ENCODE measurements at places on chromosomes 7 and 10.

DNA sequence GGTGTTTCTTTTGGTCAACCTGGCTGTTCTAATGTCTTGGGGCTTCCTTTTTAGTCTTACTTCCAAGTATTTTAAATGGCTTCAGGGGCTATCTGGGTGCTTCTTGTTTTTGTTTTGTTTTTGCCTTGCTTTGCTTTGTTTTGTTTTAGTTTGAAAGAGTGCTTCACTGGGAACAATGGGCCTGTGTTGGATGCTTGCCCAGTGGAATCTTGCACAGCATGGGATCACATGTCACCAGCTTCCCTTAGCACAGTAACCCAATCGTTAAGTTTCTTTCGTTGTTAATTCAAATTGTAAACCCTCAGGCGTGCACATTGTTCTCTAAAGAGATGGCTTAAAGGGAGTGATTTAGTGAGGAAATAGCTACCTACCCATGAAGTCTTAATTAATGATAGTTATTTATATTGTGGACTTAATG is 8.9 kb downstream of the COL17A1 start:
- DNase-seq: no peak

DNA sequence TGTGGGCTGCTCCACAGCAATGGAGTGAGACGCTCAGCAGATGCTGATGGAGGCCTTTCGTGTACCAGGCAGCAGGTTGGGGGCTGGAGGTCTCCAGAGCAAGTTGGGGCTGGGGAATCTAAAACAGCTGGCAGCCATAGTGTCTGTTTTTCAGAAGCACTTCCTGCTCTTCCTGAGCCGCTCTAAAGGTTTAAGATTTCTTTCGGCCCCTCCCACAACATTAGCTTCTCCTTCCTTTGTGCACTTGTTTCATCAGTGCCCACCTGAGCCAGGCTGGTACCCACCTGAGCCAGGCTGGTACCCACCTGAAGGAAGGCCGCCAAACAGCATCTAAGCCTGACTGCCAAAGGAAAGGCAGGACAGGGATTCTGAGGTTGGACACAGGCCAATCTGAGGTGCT is 18.4 kb upstream of the WAPL start:
- no peak for DNase-seq

DNA sequence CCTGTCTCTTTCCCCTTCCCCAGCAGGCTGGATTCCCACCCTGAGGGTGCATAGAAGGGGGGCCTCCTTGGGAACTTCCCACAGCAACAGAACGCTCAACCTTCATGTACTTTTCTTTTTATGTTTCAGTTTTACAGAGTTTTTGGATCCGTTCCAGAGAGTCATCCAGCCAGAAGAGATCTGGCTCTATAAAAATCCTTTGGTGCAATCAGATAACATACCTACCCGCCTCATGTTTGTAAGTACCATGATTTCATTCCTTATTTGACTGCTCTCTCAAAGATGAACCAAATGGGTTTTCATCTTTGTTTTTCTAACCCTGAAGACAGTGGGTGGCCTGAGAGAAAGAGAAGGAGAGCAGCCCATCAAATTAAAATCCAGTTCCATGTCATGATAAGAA is 46.7 kb downstream of the PLPP4 start:
- DNase-seq: no peak

- DNase-seq: no peak
Measured at GRCh38 chr7:76300166-76300731, 2.2 kb upstream of the HSPB1 start.

- no peak for DNase-seq
Measured at GRCh38 chr7:15046861-15047260, 144.3 kb upstream of the DGKB start.

DNA sequence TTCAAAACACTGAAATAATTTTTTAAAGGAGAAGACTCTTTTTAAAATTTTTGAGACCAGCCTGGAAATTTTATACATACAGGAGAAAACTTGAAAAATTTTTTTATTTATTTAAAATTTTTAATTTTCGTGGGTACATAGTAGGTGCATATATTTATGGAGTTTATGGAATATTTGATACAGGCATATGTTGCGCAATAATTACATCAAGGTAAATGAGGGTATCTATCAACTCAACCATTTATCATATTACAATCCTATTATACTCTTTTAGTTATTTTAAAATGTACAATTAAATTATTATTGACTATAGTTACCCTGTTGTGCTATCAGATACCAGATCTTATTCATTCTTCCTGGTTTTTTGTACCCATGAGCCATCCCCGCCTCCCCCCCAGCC is 75.1 kb downstream of the AHCYL2 start:
- DNase-seq: no peak

DNA sequence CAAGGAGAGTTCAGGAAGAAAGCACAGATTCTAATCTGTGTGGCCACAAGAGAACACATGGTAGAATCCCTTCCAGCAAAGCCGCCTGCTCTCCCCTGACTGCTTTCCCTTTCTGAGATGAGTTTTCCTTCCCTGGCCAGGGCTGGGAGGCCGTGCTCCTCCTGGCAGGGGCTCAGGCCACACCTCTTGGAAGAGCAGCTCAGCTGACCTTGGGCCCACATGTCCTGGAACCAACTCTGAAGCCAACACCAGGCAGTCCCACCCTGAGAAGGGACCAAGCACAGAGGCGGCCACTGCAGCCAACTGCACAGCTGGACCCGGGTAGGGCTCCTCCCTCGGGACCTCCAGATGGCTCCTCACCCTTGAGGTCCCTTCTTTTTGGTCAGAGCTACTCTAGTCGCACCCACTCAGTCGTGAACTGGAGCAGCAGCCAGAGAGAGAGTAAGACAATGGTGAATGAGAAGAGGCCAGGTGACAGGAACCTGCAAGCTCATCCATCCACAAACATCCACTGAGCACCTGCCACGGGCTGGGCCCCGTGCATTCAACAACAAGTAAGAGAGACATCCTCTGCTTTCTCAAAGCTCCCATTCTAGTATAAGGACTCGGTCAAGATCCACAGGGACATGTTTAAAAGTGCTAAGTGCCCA is 40.3 kb downstream of the FAM53B start:
- DNase-seq: no peak

GRCh38 chr10:29761916-29762315 is 127.1 kb upstream of the SVIL start:
- no peak for DNase-seq

DNA sequence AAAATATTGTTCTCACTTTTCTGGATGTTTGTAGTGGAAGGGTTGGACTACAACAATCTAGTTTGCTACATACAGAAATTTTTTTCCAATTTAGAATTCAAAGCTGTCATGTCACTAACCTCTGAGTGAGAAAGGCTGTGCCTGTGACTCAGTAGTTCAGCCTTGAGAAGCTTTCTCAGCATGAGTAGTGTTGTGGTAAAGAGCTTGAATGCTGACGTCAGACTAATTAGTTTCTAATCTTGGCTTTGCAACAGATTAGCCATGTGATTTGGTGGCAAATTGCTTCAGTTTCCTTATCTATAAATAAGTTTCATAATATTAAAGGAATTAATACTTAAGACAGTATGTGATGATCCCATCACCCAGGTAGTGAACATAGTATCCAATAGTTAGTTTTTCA is 83.8 kb downstream of the ABCA13 start:
- no peak for DNase-seq

DNA sequence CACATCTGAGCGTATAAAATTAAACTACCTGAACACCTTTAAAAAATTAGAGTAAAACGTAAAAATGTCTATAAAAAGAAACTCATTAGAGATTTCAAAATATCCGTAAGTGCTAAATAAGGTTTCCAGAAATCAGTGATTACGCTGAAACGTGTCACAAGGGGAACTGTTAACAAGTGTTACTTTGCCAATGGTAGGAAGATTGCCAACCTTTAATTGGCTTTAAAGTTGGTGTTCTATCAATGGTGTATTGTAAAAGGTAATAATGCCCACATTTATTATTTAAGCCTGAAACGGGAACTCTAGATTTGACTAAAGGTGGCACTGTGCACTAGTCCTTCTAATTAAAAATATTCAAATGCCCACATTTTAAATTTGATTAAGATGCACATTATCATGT is 37.8 kb upstream of the HIBADH start:
- no peak for DNase-seq

DNA sequence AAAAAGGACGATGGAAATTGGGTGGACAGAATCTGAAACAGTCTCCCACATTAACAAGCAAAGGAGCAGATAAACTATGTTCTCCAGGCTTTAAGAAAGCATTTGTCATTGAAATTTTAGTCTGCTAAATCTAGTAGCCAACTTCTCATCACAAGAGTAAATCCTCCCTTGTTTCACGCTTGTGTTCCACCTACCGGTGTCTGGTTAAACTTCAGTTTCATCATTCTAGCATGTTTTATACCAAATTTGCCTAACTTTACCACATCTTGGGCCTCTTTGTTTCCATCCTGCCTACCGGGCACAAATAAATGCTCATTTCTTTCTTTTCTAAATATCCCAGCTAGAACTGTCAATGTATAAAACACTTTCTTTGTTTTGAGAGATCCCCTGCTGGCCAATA is 5.8 kb downstream of the LIPA start:
- no peak for DNase-seq

- no peak for DNase-seq
Measured at GRCh38 chr7:123425246-123425645, 109.1 kb downstream of the IQUB start.

DNA sequence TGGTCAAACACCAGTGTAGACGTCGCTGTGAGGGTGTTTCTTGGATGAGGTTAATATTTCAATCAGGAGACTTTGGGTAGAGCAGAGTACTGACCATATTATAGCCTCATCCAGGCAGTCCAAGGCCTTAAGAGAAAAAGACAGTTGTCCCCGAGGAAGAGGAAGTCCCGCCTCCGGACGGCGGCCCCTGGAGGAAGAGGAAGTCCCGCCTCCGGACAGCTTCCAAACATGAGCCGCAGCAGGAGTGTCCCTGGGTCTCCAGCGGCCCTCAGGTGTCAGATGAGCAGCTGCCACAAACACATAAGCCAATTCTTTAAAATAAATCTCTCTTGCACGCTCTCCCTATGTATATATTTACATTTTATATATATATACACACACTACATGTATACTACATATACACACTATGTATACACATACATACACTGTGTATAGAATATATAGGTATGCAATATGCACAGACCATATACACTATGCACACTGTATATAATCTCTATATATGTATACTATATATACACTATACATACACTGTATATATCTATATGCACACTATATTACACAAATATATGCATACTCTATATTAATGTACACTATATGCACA is 37.5 kb downstream of the PWWP2B start:
- no peak for DNase-seq

- DNase-seq: no peak
Measured at GRCh38 chr10:6612371-6612770, 32.3 kb upstream of the PRKCQ start.

DNA sequence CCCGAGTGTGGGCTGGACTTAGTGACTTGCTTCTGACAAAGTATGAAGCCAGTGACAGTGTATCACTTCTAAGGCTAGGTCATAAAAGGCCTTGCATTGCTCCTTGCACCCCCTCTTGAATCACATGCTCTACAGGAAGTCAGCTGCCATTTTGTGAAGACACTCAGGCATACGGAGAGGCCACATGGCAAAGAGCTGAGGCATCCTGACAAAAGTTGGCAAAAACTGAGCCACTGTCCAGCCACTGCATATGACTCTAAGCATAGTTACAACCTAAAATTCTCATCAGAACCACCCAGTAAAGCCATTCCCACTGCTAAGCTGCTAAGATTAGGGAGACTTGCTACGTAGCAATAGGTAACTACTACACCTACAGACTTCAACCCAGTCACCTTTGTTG is 18.6 kb downstream of the COBL start:
- no peak for DNase-seq

- no peak for DNase-seq
Measured at GRCh38 chr7:152501506-152501905, 65.7 kb upstream of the KMT2C start.

DNA sequence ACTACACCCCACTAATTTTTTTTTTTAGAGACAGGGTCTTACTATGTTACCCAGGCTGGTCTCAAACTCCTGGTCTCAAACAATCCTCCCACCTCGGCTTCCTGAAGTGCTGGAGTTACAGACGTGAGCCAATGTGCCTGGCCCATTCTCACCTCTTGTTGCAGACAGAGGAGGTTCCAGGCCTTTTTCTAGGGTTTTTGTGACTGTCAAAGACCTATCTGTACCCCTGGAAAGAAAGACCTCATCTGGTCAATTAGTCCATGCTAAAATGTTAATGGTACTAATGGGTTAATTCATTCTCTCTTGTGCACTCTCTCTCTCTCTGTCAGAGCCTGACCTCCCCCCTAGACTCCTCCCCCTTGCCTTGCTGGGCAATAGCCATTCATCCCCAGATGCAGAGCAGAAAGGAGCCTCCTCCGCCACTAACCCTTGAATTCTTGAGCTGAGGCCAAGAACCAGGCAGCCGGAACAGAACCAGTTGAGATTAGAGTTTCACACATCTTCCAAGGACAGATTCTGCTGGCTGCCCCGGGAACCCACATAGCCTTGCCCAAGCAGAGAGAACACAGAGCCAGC is 209.7 kb downstream of the SKIDA1 start:
- no peak for DNase-seq

DNA sequence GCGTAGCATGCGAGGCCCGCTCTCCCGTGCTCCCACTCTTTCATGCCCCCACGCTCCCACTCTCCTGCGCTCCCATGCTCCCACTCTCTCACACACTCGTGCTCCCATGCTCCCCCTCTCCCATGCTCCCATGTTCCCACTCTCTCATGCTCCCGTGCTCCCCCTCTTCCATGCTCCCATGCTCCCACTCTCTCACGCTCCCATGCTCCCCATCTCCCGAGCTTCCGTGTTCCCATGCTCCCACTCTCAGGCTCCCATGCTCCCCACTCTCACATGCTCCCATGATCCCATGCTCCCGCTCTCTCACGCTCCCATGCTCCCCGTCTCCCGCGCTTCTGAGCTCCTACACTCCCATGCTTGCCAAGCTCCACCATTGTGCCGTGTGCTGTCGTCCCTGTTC is 84.4 kb upstream of the ANLN start:
- DNase-seq: no peak
